ENCODE measurements at places on chromosomes 16 and 17.

DNA sequence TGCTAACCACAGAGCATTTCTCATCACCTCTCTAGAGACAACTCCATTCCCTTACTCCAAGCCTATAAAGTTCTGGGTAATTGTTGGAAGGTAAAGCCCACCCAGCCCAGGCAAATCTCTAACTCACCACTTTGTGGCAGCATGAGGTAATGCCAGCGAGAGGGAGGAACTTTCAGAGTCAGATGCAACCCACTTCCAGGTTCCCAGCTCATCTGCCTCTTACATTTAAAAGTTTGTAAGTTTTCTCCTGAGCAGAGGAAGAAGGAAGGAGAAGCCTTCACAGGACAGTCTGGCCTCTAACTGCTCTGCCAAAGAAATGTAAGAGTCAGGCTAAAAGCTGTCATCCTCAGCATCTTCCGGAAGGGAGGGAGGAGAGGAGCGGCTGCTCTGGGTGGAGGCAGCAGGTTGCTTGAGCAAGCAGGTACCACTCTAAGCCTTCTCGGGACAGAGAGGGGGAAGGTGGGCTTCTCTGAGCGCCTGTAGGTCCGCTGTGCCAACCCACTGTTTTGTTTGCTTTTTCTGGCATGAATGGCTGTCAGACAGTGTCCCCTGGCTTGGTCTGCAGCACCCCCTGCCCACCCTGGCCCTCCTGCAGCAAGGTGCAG lies 1.0 kb downstream of the ZNF319 start:
- peak; percentile 7 for DNase-seq

GRCh38 chr17:6421700-6422604 lies 13.0 kb downstream of the AIPL1 start:
- peak; percentile 91 for DNase-seq

GRCh38 chr16:76796978-76797377 lies 394.0 kb upstream of the MON1B start:
- no peak for DNase-seq

- no peak for DNase-seq
Measured at GRCh38 chr16:81975637-81976036, 35.6 kb downstream of the SDR42E1 start.

- DNase-seq, result no peak
Measured at GRCh38 chr17:57593739-57594462, 151.2 kb downstream of the CCDC182 start.

GRCh38 chr16:11133344-11133943 lies 122.6 kb downstream of the SOCS1 start:
- DNase-seq, result no peak

- no peak for DNase-seq
Measured at GRCh38 chr16:54194334-54194743, 92.2 kb downstream of the IRX3 start.

DNA sequence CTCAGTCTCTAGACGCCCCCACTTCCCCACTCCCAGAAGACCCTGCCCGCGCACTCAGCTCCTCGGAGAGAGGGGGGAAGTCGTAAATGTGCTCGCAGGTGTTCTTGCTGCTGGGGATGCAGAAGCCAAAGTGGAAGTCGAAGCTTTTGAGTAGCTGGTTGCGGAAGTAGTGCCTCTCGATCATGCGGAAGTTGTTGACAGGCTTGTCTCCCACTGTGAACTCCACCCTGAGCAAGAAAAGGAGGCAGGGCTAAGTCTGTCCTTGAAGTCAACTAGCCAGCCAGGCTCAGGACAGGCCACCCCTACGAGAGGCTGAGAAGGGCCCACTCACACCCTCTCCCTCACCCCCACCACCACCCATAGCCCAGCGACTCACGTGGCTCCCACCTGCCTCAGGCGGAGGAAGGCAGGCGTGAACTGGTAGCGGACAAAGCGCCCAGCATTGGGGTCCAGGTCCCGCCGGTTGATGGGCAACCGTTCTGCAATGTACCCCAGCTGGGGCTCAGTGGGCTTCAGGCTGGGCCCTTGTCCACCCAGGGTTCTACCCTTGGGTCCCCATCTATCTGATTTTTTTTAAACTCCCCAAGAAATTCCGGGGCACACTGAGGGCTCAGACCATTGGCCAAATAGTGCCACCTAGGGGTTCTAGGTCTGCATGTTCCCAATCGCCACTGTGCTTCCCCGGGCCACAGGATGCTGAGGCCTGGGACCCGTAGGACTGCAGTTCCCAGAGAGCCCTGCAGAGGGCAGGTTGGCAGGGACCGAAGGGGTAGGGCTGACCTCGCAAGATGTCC lies 4.6 kb downstream of the UNC119 start:
- peak; percentile 81 for DNase-seq

- no peak for DNase-seq
Measured at GRCh38 chr17:45129940-45130680, 2.2 kb downstream of the PLCD3 start.

DNA sequence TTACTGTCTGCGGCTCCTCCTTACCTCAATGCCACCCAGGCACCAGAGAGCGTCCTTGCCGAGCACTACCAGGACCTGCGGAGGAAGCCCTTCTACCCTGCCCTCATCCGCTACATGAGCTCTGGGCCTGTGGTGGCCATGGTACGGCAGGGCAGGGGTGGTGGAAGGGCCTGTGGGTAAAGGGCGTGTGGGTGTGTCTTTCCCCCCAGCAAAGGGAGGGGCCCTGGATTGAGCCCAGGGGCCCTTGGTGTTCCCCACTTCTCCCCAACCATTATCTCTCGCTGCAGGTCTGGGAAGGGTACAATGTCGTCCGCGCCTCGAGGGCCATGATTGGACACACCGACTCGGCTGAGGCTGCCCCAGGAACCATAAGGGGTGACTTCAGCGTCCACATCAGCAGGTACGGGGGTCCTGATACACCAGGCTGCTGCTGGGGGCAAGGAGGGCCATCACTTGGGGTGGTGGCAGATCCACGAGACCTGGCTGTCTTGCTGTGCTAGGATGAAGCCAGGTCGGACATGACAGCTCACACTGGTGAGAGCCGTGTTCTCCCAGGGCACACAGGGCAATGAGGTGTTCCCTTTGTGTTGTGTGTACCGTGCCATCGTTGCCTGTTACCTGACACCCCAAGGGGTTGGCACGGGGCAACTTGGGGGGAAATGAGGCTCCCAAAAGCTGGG lies 2.2 kb upstream of the DECR2 start:
- DNase-seq, result no peak

DNA sequence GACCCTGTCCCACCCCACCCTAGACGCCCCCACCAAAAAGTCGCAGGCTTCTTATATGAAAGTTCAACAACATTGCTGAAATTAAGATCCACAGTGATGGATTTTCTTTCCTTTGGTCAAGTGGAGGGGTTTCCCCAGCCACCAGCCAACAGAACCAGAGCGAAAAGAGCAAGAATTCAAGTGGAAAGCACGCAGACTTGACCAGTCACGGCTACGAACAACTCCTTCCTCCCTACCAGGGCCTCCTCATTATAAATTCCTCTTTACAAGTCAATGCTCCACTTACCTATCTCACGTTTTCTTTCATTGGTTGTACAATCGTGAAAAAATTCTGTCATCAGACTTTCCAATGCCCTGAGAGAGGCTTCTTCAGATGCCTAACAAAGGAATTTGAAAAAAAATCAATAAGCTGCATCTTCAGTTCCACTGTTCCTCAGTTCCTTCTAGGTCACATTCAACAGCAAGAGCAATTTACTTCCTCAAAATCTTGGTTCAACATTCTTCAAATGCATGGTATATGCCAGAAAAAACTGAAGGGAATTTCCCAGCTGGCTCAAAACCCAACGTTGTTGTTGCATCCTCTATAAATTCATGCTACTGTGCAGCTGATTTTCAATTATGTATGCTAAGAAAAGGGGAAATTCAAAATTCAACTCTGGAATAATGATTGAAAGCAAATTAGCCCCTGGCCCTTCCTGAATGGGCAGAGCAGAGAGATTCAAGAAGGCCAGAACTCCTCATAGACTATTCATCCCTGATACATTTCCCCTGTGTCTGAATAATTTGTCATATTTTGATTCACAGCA lies 30.9 kb downstream of the XPO6 start:
- DNase-seq, result no peak

DNA sequence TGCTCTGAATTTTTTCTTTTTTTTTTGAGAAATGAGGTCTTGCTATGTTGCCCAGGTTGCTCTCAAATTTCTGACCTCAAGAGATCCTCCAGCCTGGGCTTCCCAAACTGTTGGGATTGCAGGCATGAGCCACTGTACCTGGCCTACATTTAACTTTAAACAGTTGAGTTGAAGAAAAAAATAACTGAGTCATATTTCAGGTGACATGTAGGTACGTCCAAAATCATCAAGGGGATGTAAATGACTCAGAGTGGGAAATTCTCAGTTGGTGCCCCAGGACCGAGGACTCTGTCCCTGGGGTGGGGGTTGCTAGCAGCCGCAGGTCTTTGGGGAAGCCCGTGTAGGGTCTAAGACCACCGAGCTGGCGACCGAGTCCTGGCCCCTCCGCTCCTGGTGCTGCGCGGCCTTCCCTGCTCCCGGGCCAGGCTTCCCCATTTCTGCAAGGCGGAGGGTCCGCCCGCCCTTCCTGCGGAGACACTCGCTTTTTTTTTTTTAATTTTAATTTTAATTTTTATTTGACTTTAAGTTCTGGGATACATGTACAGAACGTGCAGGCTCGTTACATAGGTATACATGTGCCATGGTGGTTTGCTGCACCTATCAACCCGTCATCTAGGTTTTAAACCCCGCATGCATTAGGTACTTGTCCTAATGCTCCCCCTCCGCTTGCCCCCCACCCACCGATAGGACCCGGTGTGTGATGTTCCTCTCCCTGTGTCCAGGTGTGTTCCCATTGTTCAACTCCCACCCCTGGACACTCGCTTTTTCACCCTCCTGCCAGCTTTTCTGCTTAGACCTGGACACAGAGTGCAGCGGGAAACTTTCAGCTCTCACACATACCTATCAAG lies 12.7 kb upstream of the N4BP1 start:
- DNase-seq, result no peak
